ENCODE measurements at places on chromosomes 5 and 9. TPM values are rescaled to one million over a fixed set of nuclear protein-coding genes. Genes with fewer than 3 reads are reported as not detected.

GRCh38 chr9:108053555-108054061, 564.0 kb upstream of the KLF4 start:
- H3K27me3 ChIP-seq: no peaks in the 10 kb centered on the region
- DNase-seq: no peak
- no peaks in the 10 kb centered on the region for H3K36me3 ChIP-seq
- no peak overlapping the region for H3K4me3 ChIP-seq

NTNG2 gene
- 3.6 TPM for total RNA-seq

- H3K27me3 ChIP-seq: peaks cover 72% of the 10 kb centered on the region
- H3K4me1 ChIP-seq: no peaks in the 10 kb centered on the region
- DNase-seq: no peak
Measured at GRCh38 chr9:138072897-138073296, 195.3 kb downstream of the CACNA1B start.

DNA sequence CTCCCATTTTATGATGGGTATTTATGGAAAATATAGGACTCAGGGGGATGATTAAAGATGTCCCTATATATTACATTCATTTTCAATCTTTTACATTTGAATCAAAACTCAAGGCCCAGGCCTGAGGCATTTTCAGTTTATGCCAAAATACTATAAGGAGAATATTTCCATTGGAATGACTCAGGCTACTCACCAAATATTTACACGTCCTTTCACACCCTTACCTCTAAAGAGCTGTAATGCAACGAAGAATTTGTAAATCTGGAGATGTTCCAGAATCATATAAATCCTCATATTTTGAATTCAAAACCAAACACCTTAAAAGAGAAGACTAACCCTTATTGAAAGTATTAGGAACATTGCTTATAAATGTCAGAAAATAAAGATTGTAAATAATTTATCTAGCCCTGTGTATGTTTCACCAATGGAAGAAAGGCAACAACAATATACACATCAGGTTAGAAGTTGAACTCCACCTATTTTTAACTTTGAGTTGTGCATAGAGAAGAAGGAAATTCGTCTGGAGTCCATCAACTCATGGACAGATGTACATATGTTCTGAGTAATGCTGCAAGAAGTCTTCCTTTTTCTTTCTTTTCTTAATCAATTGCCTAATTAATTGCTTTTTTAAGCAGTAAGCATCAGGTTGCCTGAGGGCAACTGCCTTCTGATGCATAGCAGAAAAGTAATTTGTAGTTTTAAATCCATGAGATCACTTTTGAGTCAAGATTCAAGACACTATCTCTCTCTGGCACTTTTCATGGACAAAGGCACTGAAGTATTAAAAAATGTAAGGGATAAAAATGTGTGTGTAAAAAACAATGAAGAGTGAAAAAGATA, 579.3 kb upstream of the RGMB start:
- no peaks in the 10 kb centered on the region for H3K27me3 ChIP-seq
- DNase-seq: no peak
- H3K4me1 ChIP-seq: no peaks in the 10 kb centered on the region
- no peak overlapping the region for H3K4me3 ChIP-seq

GRCh38 chr9:70531311-70531710, 116.9 kb upstream of the KLF9 start:
- H3K4me1 ChIP-seq: peaks cover 6% of the 10 kb centered on the region
- H3K4me3 ChIP-seq: no peak overlapping the region
- DNase-seq: no peak

GRCh38 chr5:3186736-3187405, 408.8 kb upstream of the IRX1 start:
- no peaks in the 10 kb centered on the region for H3K36me3 ChIP-seq
- no peaks in the 10 kb centered on the region for H3K27me3 ChIP-seq
- H3K4me1 ChIP-seq: no peaks in the 10 kb centered on the region
- no peak for DNase-seq
- no peak overlapping the region for H3K4me3 ChIP-seq

LRRC26 gene
- not detected for total RNA-seq

HK3 gene
- total RNA-seq: 1.2 TPM

- no peak overlapping the region for H3K4me3 ChIP-seq
- H3K36me3 ChIP-seq: no peaks in the 10 kb centered on the region
- no peak for DNase-seq
- peaks cover 20% of the 10 kb centered on the region for H3K4me1 ChIP-seq
Measured at GRCh38 chr5:14824499-14824898, 47.1 kb downstream of the ANKH start.

GLIPR2 gene
- total RNA-seq: 51.4 TPM

GRCh38 chr5:75387806-75388205, 50.8 kb downstream of the HMGCR start:
- H3K4me1 ChIP-seq: peaks cover 3% of the 10 kb centered on the region
- H3K4me3 ChIP-seq: no peak overlapping the region
- DNase-seq: no peak
- H3K36me3 ChIP-seq: no peaks in the 10 kb centered on the region
- H3K27me3 ChIP-seq: no peaks in the 10 kb centered on the region
- H3K27ac ChIP-seq: no peak overlapping the region
